ENCODE measurements at places on chromosomes 3 and 15.

GRCh38 chr3:85796140-85796539 lies 837.4 kb downstream of the CADM2 start:
- no peak for DNase-seq

DNA sequence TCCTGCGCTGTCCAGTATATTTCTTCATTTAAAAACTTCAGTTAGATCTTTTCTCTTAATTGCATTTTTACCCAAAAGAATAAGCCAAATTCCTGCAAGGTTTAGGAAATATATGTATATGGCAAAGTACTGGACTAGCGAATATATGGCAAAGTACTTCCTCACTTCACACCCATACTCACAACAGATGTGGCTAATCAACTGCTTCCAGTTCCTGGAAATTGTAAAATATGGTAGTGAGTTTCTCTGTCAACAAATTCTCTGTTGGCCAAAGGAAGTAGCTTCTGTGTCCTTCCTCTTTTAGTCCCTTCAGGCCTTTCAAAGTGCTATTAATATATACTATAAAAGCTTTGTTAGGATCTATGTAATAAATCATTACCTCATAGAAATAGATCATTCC lies 22.0 kb downstream of the GPR15 start:
- no peak for DNase-seq

DNA sequence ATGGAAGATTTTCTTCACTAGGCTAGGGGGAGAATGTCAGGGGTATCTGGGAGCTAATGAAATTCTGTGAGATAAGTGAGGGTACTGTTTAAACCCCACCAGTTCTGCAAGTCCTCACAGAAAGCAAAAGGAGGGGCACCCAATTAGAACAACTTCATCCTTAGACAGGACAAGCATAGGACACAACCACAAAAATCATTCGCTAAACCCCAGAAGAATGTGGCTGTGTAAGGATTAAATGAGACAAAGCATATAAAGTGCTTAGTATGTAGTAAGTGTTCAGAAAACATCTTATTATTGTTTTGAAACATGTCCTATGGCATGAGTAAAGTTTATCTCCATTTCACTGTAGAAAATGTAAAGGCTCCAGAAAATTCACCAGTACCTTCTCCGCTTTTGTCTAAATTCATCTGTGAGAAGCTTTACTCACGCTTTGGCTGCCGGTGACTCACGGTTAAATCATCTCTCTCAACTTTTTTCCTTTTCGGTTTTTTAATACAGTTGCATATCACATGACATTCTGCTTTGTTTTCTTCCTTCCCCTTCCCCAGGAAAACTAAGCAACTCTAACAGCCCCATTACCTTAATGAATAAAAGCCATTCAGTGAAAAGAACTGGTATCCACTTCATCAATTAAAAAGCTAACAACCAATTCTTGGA lies 1.7 kb downstream of the CLRN1 start:
- DNase-seq: no peak

DNA sequence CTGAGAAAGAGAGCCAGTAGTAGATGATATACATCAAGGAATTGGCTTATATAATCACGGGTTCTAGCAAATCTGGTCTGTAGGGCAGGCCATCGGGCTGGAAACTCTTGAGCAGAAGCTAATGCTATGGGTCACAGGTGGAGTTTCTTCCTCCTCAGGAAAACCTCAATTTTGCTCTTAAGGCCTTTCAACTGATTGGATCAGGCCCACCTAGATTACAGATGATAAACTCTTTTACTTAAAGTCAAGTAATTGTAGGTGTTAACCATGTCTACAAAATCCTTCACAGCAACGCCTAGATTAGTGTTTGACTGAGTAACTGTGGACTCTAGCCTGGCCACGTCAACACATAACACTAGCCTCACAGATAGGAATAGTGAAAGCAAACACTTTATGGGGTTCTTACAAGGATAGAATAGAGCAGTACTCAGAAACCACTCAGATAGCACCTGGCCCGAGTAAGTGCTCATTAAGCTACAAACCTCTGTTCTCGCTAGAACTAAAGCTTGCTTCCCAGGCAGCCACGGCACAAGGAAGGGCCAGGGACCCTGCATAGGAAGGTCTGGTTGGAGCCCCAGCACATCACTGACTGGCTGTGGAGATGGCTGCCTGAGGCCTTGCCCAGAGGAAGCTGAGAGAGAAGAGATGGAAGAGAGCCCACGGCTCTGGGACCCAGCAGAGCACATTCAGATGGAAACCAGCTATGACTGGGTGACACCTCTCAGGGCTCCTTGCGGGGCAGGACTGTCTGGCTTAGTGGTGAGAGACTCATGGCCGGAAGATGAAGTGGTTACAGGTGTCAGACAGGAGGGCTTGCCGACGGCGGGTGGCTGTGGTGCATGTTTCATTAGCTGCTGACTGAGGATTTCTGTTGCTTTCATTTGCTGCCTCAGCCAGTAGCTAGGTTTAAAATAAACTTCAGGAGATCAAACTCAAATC lies 202.5 kb upstream of the TLE3 start:
- DNase-seq: no peak

DNA sequence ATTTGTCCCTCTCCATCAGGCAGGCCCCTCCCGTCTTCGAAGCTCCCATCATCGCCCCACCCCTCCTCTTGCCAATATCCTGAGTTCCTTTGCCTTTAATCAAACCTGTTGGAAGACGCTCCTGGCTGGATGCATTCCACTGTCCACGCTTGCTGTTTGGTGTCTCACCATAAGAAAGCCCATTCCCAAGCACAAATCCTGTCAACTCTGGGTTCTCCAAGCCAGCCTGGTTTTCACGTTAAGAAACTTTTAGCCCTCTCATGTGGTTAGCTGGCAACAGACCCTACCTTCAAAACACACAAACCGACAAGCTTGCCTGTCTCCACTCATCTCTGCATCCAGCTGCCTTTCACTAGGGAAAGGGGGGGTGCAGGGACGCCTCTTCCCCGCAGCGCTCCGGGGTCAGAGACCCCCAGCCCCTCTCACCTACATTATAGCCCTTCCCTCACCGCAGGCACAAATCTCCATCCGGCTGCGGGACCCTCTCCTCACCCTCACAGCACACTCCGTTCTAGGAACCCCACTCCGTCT lies 1.1 kb downstream of the GORASP1 start:
- no peak for DNase-seq

Measured in NCI-H1417 treated with DMSO at 0.1 percent for 48 hours (cell line).